ENCODE measurements at places on chromosomes 2 and 18. TPM values are rescaled to one million over a fixed set of nuclear protein-coding genes. Genes with fewer than 3 reads are reported as not detected.

DNA sequence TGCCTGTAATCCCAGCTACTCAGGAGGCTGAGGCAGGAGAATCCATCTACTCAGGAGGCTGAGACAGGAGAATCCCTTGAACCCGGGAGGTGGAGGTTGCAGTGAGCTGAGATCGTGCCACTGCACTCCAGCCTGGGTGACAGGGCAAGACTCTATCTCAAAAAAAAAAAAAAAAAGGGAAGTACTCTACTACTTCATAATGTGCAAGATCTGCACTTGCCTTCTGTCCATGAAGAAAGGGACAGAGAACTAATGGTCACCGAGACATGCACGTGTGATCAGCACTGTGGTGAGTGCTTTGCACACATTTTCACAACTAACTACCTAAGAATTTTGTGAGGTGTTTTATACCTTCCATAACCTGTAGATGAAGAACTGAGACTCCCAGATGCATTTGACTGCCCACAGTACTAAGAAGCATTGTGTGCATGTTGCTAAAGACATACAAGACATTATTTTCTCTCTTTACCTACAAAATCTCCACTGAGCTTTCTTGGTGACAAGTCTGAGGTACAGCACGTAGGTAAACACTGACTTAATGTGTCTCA lies 784.8 kb upstream of the ID2 start:
- no peak overlapping the region for H3K27ac ChIP-seq
- peaks cover 2% of the 10 kb centered on the region for H3K27me3 ChIP-seq
- no peak overlapping the region for H3K4me3 ChIP-seq
- DNase-seq, result no peak

CCT4 gene
- total RNA-seq, result 200 TPM

C18orf54 gene
- 19.2 TPM for total RNA-seq

DNA sequence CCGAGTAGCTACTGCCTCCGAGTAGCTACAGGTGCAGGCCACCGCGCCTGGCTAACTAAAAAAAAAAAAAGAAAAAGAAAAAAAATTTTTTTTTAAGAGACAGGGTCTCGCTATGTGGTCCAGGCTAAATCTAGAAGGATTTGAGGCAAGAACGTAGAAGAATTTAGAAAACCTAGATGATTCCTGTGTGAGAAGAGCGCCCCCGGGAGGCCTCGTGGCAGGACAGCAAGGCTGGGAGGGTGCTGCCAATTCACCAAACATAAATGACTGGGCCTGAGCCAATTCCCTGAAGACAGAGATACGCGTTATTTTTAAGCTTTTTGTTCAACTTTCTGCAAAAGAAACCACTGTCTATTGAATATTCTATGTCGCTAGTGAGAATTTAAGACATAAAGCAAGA lies 90.1 kb upstream of the TGFA start:
- peaks cover 5% of the 10 kb centered on the region for H3K27me3 ChIP-seq
- no peak overlapping the region for H3K4me3 ChIP-seq
- no peak overlapping the region for H3K27ac ChIP-seq

SH3RF3 gene
- 12.8 TPM for total RNA-seq

DNA sequence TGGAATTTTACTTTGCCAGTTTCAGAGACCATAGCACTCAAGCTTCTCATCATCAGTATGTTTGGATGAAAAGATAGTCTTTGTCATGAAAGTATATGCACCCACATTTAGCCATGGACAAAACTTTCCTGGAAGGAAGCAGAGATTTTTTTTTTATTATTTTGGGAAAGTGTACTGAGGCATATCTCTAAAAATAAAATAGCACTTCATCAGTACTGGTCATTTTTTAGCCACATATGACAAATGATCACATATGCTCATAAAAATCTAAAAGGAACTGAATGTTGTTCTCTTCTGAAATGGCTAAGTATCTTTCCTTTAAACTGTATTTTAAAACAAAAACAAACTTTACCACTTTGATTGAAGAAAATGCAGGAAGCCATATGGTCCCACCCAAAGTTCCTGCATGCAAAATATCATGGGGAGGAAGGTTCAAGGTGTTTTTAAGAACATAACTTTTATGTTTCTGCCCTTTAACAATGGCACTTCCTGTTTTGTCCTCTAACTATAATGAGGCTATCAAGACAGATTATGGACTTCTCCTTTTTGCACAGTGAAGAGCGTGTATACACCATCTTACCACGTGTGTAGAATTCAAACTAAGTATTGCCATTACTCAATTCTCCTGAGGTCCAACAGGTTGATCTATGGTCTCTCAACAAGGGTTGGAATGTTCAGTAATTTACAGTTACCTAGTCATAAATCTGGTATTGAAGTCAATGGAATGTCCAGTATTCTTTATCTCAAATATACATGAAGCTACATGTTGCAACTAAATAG lies 77.1 kb upstream of the SLC39A10 start:
- H3K4me3 ChIP-seq, result no peak overlapping the region
- peaks cover 3% of the 10 kb centered on the region for H3K4me1 ChIP-seq
- DNase-seq, result no peak
- no peak overlapping the region for H3K27ac ChIP-seq
- no peaks in the 10 kb centered on the region for H3K36me3 ChIP-seq

- H3K27me3 ChIP-seq, result peaks cover 58% of the 10 kb centered on the region
- no peak overlapping the region for H3K4me3 ChIP-seq
- H3K27ac ChIP-seq, result no peak overlapping the region
Observed at GRCh38 chr2:176121190-176122051, 1.1 kb upstream of the HOXD9 start.

AKAIN1 gene
- not detected for total RNA-seq

- peaks cover 22% of the 10 kb centered on the region for H3K4me1 ChIP-seq
- peak overlapping the region; percentile 37 for H3K4me3 ChIP-seq
- H3K27ac ChIP-seq, result no peak overlapping the region
- H3K27me3 ChIP-seq, result peaks cover 4% of the 10 kb centered on the region
Observed at GRCh38 chr2:239312081-239312511, 88.7 kb downstream of the HDAC4 start.

DSC2 gene
- total RNA-seq, result 65.4 TPM

GATA6 gene
- total RNA-seq, result 23.8 TPM

- H3K4me1 ChIP-seq, result peaks cover 56% of the 10 kb centered on the region
- DNase-seq, result peak; percentile 52
- H3K36me3 ChIP-seq, result peaks cover 49% of the 10 kb centered on the region
- peaks cover 28% of the 10 kb centered on the region for H3K27me3 ChIP-seq
- H3K27ac ChIP-seq, result peak overlapping the region; percentile 100
- peak overlapping the region; percentile 100 for H3K4me3 ChIP-seq
Observed at GRCh38 chr2:216636551-216637450, 3.6 kb downstream of the IGFBP2 start.

GRCh38 chr2:193496786-193497185 lies 1302.1 kb upstream of the TMEFF2 start:
- no peaks in the 10 kb centered on the region for H3K36me3 ChIP-seq
- no peak overlapping the region for H3K4me3 ChIP-seq
- no peak for DNase-seq
- H3K4me1 ChIP-seq, result no peaks in the 10 kb centered on the region
- no peaks in the 10 kb centered on the region for H3K27me3 ChIP-seq
- H3K27ac ChIP-seq, result no peak overlapping the region

FAM110C gene
- 0.08 TPM for total RNA-seq

DNA sequence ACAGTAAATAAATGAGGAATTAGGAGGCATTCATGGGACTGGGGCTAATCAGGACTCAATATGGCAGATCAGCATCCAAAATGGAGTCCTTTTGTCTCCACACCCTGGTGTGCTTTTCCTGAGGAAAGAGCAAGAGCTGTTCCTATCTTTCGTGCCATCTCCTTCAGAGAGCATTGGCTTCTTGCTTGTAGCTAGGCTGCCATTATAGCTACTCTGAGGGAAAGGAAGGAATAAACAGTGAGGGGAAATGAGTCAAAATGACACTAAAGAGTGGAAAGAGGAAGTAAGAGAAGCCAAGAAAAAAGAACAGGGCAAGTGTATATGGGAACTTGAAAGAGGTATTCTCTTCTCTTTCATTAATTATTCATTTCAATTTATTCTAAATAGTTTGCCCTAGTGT lies 8.4 kb upstream of the NMI start:
- H3K4me1 ChIP-seq, result peaks cover 15% of the 10 kb centered on the region
- H3K4me3 ChIP-seq, result no peak overlapping the region
- no peaks in the 10 kb centered on the region for H3K27me3 ChIP-seq
- no peak for DNase-seq
- peaks cover 3% of the 10 kb centered on the region for H3K36me3 ChIP-seq

- peak overlapping the region; percentile 94 for H3K27ac ChIP-seq
- DNase-seq, result no peak
- H3K36me3 ChIP-seq, result peaks cover 5% of the 10 kb centered on the region
- peaks cover 47% of the 10 kb centered on the region for H3K4me1 ChIP-seq
- H3K27me3 ChIP-seq, result peaks cover 21% of the 10 kb centered on the region
Observed at GRCh38 chr18:79600141-79600540, 79.5 kb upstream of the CTDP1 start.

GRCh38 chr18:63936156-63936931 lies 12.8 kb upstream of the HMSD start:
- peak overlapping the region; percentile 81 for H3K4me3 ChIP-seq
- no peaks in the 10 kb centered on the region for H3K27me3 ChIP-seq

DNA sequence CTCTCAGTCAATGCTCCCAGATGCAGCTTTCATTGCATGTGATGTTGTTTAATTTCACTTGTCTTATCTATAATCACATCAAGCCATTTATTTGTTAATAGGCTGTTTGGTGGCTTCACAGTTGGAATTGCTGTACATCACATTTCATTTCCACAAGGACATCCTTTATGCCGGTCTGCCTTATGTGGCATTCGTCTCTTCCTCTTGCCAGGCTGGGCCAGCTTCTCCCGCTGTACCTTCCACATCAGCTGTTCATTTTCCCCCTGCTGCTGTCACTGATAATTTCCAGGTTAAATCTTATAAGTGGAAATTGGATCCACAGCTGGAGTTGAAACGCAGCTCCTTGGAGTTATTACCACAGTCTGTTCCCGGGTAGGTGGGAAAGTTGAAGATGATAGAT lies 110.6 kb downstream of the DPP10 start:
- H3K27ac ChIP-seq, result no peak overlapping the region
- no peaks in the 10 kb centered on the region for H3K27me3 ChIP-seq
- DNase-seq, result no peak
- H3K4me1 ChIP-seq, result no peaks in the 10 kb centered on the region
- H3K36me3 ChIP-seq, result no peaks in the 10 kb centered on the region

GRCh38 chr2:132621131-132621875 lies 48.7 kb downstream of the LYPD1 start:
- H3K27ac ChIP-seq, result no peak overlapping the region
- H3K4me1 ChIP-seq, result no peaks in the 10 kb centered on the region
- H3K36me3 ChIP-seq, result no peaks in the 10 kb centered on the region
- peaks cover 3% of the 10 kb centered on the region for H3K27me3 ChIP-seq
- no peak for DNase-seq

NT5DC4 gene
- total RNA-seq, result not detected

GRCh38 chr2:16760426-16760825 lies 94.8 kb upstream of the CYRIA start:
- no peaks in the 10 kb centered on the region for H3K36me3 ChIP-seq
- H3K4me1 ChIP-seq, result no peaks in the 10 kb centered on the region
- no peak overlapping the region for H3K27ac ChIP-seq
- DNase-seq, result no peak
- H3K27me3 ChIP-seq, result peaks cover 3% of the 10 kb centered on the region

DNA sequence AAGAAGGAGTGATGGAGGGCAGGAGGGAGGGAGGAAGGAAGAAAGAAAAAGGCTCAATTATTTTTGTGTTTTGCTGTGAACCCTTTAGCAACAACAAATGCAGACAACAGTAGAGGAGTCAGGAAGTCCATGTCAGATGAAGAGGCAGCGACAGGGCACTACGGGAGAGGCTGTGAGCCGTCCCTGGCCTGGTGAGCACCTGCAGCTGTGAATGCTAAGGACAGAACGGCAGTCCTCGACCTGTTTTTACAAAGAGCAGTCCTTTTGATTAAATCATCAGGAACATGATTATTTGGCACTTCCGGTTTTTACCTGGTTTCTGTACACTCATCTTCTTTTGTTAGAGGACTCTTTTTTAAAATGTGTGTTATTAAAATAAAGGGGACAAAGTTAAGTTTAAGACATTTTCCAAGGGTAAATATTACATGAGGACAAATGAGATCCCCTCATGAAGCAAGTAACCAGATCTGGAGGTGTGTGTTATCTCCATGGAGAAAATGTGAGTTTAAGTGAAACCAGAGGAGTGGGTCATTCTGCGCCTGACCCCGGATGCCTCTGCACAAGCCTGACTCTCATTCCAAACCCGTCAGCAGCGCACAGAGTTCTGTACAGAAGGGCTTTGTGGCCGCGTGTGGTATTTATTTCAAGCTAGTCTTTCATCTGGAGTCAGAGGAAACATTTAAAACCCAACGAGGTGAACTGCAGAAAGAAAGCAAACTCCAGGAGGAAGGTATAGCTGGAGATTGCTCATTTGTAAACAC lies 492.5 kb downstream of the SOX11 start:
- no peak for DNase-seq
- peaks cover 1% of the 10 kb centered on the region for H3K27me3 ChIP-seq
- H3K27ac ChIP-seq, result no peak overlapping the region
- H3K36me3 ChIP-seq, result no peaks in the 10 kb centered on the region

CXCR4 gene
- 255 TPM for total RNA-seq

DNAJC5G gene
- not detected for total RNA-seq

- no peak overlapping the region for H3K27ac ChIP-seq
- DNase-seq, result no peak
- H3K4me1 ChIP-seq, result peaks cover 3% of the 10 kb centered on the region
- H3K36me3 ChIP-seq, result peaks cover 7% of the 10 kb centered on the region
- H3K4me3 ChIP-seq, result no peak overlapping the region
Observed at GRCh38 chr18:13246591-13246990, 28.0 kb downstream of the LDLRAD4 start.

GRCh38 chr18:77208964-77209363 lies 40.7 kb upstream of the GALR1 start:
- no peak for DNase-seq
- no peak overlapping the region for H3K27ac ChIP-seq
- peaks cover 7% of the 10 kb centered on the region for H3K4me1 ChIP-seq
- no peak overlapping the region for H3K4me3 ChIP-seq
- H3K36me3 ChIP-seq, result no peaks in the 10 kb centered on the region
- H3K27me3 ChIP-seq, result no peaks in the 10 kb centered on the region

COLEC12 gene
- 157 TPM for total RNA-seq

GPR35 gene
- 0.77 TPM for total RNA-seq

GRCh38 chr2:51612387-51612786 lies 580.5 kb upstream of the NRXN1 start:
- H3K4me3 ChIP-seq, result no peak overlapping the region
- DNase-seq, result no peak
- no peak overlapping the region for H3K27ac ChIP-seq
- peaks cover 17% of the 10 kb centered on the region for H3K36me3 ChIP-seq

GRCh38 chr2:197071790-197072436 lies 145.4 kb upstream of the PGAP1 start:
- H3K4me3 ChIP-seq, result no peak overlapping the region
- H3K27ac ChIP-seq, result no peak overlapping the region
- DNase-seq, result no peak
- peaks cover 4% of the 10 kb centered on the region for H3K27me3 ChIP-seq
- H3K36me3 ChIP-seq, result no peaks in the 10 kb centered on the region
- H3K4me1 ChIP-seq, result no peaks in the 10 kb centered on the region

DNA sequence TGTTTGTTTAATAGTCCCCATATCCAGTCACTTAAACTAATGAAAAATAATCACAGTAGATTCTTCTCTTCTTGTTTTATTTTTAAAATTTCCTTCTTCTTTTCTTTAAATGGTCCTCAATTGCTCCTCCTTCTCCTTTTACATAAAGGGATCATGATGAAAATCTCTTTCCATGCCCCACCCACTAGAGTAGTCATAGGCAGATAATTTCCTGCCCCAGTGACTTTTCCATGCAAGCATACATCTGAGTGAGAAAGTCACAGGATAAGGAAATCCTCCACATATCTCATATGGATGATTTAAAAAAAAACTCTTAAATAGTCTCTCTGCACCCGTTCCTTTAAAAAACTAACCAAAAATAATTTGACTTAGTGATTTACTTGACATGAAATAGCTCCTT lies 552.3 kb upstream of the SETBP1 start:
- DNase-seq, result no peak
- peaks cover 3% of the 10 kb centered on the region for H3K4me1 ChIP-seq
- H3K4me3 ChIP-seq, result no peak overlapping the region
- no peaks in the 10 kb centered on the region for H3K27me3 ChIP-seq
